ENCODE measurements at places on chromosomes 5 and 9.
A peak's percentile ranks its signal among the peaks of the same experiment; 100 is the strongest.

GRCh38 chr9:124386201-124386600 lies 29.0 kb downstream of the PSMB7 start:
- no peak for DNase-seq

- no peak for DNase-seq
Measured at GRCh38 chr9:93951655-93952118, 3.5 kb downstream of the BARX1 start.

- DNase-seq: no peak
Measured at GRCh38 chr9:90105773-90106172, 501.0 kb downstream of the GADD45G start.

DNA sequence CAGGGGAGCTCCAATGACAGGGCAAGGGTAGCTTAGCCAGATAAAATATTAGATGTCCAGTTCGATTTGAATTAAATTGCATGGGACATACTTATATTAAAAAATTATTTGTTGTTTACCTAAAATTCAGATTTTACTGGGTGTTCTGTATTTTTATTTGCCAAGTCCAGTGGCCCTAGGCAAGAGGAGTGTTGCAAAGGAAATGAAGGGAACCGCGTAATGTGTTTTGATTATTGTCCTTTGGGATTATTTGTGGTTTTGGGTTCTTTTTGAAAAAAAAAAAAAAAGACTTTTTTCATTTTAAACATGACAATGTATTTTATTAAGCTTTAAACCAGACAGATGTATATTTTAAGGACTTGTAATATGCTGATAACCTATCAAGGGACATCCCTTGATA lies 179.3 kb downstream of the C9orf152 start:
- no peak for DNase-seq

DNA sequence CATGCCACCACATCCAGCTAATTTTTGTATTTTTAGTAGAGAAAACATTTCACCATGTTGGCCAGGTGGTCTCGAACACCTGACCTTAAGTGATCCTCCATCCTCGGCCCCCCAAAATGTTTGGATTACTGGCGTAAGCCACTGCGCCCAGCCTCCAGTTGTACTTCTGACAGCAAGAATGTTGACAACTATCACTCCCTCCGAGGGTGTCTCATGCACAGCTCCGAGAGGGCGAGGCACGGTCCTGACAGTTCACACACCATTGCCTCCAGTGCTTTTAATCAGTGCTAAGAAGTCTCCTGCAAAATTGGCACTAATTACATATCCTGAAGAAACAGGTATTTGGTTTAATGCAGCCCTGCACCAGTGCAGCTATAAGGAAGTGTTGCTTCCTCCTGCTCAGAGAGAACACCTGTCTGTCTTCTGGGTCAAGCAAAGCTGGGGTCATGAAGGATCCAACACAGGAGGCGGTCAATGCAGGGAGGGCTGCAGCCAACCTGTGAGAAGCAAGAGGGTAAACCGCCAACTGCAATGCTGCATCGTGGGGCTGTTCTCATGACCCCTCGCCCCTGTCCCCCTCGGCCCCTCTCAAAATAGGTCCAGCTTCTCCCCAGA lies 184.0 kb downstream of the MED10 start:
- DNase-seq: no peak

DNA sequence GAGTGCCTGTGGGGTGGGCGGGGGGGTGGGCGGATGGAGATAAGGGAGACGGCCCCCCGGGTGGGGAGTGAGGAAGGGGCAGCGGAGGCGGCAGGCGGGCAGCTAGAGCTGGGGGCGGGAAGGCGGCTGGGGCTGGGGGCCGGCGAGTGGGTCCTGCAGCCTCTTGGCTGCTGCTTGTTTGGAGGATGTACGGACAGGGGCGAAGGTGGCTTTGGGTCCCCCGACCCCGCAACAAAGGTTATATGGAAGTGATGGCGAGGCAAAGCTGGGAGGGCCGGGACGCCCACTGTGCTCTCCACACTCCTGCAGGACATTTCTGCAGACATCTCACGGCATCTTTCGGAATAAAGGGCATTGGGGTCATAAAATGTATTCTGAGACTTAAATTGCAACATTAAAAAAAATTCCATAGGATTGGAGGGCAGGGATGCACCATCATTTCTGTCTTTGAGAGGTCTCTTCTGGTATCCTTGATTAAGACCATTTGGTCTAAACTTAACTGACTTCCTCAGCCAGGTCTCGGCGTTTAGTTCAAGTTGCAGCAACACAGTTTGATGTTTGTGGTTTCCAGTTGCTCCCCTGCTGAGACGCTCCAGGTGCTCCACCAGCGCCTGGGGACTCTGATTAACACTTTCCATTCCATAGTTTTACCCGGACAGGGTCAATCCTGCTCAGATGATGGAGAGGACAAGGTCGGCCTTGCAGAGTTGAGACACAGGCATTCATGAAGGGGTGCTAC lies 101.6 kb upstream of the SSBP2 start:
- no peak for DNase-seq

- no peak for DNase-seq
Measured at GRCh38 chr5:12467799-12468198, 563.6 kb upstream of the CTNND2 start.

- peak; percentile 3 for DNase-seq
Measured at GRCh38 chr5:8458038-8458383, 589.1 kb downstream of the MTRR start.

DNA sequence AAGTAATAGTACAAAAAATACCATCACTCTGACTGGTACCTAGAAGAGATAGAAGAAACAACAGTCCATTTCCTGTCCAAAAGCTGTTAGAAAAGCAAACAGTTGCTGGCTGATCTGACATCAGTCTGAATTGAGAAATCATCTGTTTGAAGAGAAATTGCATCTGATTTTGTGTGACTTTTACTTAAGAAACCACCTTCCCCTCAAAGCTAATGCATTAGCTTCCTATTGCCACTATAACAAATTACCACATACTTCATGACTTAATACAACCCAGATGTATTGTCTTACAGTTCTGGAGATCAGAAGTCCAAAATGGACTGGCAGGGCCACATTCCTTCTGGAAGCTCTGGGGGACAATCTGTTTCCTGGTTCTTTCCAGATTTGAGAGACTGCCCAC lies 385.9 kb upstream of the TLE4 start:
- no peak for DNase-seq

DNA sequence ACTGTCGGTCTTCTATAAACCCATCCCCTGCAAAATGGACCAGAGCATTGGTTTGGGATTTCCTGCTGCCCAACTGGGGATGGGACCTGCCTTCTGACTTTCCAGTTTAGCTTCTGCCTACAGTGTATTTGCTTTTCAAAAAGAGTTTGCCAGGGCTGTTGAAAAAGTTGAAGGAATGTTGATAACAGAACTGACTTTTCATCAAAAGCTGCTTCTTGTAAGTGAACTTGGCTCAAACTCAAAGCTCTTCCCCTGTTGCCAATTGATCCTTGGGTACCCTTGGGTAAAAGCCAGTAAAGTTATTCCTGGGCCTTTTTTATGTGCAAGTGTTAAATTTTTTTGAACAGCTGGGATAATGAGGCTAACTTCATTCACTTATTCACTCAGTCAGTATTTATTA lies 142.9 kb upstream of the SLC30A5 start:
- DNase-seq: no peak

All from naive thymus-derived CD4-positive, alpha-beta T cell (primary cell).